ENCODE measurements at places on chromosomes 1 and 21. TPM values are rescaled to one million over a fixed set of nuclear protein-coding genes. Genes with fewer than 3 reads are reported as not detected.

- no peak overlapping the region for H3K27ac ChIP-seq
- H3K27me3 ChIP-seq: no peaks in the 10 kb centered on the region
- H3K4me3 ChIP-seq: no peak overlapping the region
Observed at GRCh38 chr1:227910511-227911153, 37.1 kb downstream of the WNT9A start.

The THEM5 gene
- not detected for total RNA-seq

DNA sequence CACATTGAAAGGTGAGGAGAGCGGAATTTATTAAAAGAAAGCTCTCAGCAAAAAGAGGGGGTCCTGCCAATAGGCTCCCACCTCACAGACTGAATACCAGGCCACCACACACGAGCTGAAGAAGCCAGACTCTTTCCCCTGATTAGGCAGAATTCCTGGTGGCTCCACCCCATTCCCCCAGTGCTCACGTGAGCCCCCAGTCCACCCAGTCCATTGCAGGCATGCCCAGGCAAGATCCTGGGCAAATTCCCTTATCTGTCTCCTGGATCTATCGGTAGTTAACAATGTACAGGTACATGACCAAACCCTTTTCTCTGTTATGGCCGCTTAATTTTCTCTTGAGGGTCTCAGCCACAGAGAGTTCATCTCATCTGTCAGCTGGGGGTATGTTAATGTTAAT lies 54.6 kb upstream of the BTG3 start:
- H3K4me3 ChIP-seq: no peak overlapping the region
- no peaks in the 10 kb centered on the region for H3K36me3 ChIP-seq
- H3K27ac ChIP-seq: no peak overlapping the region
- DNase-seq: no peak
- no peaks in the 10 kb centered on the region for H3K27me3 ChIP-seq
- no peaks in the 10 kb centered on the region for H3K4me1 ChIP-seq

The IVL gene
- not detected for total RNA-seq

The ATP1A2 gene
- total RNA-seq: 1.8 TPM

The S100A3 gene
- 1.8 TPM for total RNA-seq

The IL22RA1 gene
- not detected for total RNA-seq

- H3K4me3 ChIP-seq: no peak overlapping the region
- H3K27ac ChIP-seq: no peak overlapping the region
- no peaks in the 10 kb centered on the region for H3K27me3 ChIP-seq
- no peaks in the 10 kb centered on the region for H3K4me1 ChIP-seq
Observed at GRCh38 chr21:41741253-41742072, 25.4 kb downstream of the RIPK4 start.

The CLDN17 gene
- not detected for total RNA-seq

The TNFRSF9 gene
- total RNA-seq: under 0.01 TPM

- no peak overlapping the region for H3K4me3 ChIP-seq
- H3K27ac ChIP-seq: no peak overlapping the region
- H3K27me3 ChIP-seq: no peaks in the 10 kb centered on the region
- H3K36me3 ChIP-seq: no peaks in the 10 kb centered on the region
- peaks cover 4% of the 10 kb centered on the region for H3K4me1 ChIP-seq
- DNase-seq: no peak
Observed at GRCh38 chr1:15344800-15345704, 64.6 kb upstream of the EFHD2 start.

The CELA3A gene
- not detected for total RNA-seq

GRCh38 chr1:199854686-199855321 lies 172.7 kb upstream of the NR5A2 start:
- no peak overlapping the region for H3K27ac ChIP-seq
- H3K4me3 ChIP-seq: no peak overlapping the region
- DNase-seq: no peak
- no peaks in the 10 kb centered on the region for H3K36me3 ChIP-seq
- peaks cover 2% of the 10 kb centered on the region for H3K4me1 ChIP-seq

GRCh38 chr1:84861516-84861915 lies 31.5 kb downstream of the LPAR3 start:
- H3K27ac ChIP-seq: no peak overlapping the region
- no peaks in the 10 kb centered on the region for H3K4me1 ChIP-seq

The MFN2 gene
- total RNA-seq: 52.5 TPM
